ENCODE measurements at places on chromosomes 2 and 18.

- DNase-seq, result no peak
Observed at GRCh38 chr2:145108361-145108778, 588.5 kb upstream of the ZEB2 start.

DNA sequence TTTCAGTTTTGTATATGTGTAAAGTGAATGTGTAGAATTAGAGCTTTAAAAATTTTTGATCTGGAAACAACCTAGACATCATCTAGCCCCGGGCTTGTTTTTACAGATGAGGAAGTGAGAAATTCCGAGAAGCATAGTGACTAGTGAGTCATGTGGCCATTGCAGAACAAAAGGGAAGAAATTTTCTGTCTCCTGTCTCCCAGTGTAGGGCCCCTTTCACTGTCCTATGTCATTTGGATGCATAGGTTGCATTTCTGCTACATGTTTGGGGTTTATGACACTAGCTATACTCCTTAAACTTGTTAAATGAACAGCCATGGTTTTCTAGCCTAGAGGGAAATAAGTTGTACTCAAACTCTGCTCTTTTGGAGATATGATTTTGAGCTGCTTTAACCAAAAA lies 84.6 kb downstream of the PLCL1 start:
- peak; percentile 39 for DNase-seq

DNA sequence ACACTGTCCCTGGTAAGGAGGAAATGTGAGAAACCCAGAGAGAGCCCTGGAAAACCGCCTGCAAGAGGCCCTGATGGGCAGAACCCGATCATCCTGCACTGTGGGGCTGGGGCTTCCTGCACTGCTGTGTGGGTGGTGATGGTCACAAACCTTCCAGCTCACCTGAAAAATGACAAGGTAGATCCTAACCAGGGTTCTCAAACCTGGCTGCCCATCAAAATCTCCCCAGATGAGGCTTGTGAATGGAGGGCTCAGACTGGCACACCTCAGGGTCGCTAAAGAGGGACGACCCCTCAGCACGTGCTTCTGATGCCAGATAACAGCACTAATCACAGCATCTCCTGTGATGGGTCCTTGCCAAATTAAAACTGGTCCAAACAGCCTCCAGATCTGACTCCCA lies 74.7 kb downstream of the GYPC start:
- DNase-seq, result no peak

GRCh38 chr2:11411768-11412448 lies 54.1 kb downstream of the E2F6 start:
- DNase-seq, result no peak

GRCh38 chr2:58862244-58862643 lies 621.1 kb upstream of the FANCL start:
- DNase-seq, result no peak

- DNase-seq, result no peak
Observed at GRCh38 chr2:28638102-28638501, 113.5 kb upstream of the PPP1CB start.

All from stimulated activated CD4-positive, alpha-beta T cell treated with anti-CD3 and anti-CD28 coated beads, Interleukin-1b, Interleukin-23, amount 100 ng/mL, for 48 hours (primary cell).